ENCODE measurements at places on chromosomes 7 and 10.

GRCh38 chr7:31890766-31891165 is 179.4 kb downstream of the PDE1C start:
- no peak for DNase-seq

DNA sequence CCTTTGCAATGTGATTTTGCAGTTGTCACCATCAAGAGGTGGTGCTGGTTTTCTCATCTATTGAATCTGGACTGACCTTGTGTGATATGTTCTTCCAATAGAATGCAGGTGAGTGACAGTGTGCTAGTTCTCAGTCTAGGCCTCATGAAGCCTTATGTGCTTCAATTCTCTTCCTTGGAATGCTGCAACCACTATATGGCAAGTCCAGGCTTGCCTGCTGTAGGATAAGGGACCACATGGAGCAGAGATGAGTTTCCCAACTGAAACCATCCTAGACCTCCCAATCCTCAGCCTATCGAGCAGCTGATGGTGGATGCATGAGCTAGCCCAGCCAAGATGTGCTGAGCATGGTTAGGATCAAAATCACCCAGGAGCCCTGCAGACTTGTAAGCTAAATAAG is 32.6 kb upstream of the ARHGAP21 start:
- no peak for DNase-seq

- no peak for DNase-seq
These were observed 197.9 kb upstream of the BMPER start for GRCh38 chr7:33707427-33707826.

DNA sequence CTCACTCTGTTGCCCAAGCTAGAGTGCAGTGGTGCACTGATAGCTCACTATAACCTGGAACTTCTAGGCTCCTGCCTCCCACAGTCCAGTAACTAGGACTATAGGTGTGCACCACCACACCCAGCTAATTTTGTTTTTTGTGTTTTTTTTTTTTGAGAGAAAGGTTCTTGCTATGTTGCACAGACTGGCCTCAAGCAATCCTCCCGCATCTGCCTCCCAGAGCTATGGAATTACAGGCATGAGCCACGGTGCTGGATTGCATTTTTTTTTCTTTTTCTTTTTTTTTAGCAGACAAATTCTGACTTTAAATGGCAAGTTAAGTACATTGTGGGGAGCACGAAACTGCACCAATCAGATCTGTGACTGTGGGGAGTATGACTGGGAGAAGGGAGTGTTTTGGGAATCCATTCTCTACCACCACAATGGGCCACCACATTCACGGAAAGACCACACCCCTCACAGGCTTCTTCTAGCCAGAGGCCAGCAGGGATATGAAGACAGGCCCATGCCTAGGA is 58.1 kb upstream of the MSMB start:
- no peak for DNase-seq

- DNase-seq = no peak
These were observed 654 bp downstream of the ALKBH4 start for GRCh38 chr7:102463841-102464576.
